ENCODE measurements at places on chromosomes 4 and X.

GRCh38 chr4:99091216-99091575 is 2.6 kb upstream of the ADH5 start:
- DNase-seq = no peak

DNA sequence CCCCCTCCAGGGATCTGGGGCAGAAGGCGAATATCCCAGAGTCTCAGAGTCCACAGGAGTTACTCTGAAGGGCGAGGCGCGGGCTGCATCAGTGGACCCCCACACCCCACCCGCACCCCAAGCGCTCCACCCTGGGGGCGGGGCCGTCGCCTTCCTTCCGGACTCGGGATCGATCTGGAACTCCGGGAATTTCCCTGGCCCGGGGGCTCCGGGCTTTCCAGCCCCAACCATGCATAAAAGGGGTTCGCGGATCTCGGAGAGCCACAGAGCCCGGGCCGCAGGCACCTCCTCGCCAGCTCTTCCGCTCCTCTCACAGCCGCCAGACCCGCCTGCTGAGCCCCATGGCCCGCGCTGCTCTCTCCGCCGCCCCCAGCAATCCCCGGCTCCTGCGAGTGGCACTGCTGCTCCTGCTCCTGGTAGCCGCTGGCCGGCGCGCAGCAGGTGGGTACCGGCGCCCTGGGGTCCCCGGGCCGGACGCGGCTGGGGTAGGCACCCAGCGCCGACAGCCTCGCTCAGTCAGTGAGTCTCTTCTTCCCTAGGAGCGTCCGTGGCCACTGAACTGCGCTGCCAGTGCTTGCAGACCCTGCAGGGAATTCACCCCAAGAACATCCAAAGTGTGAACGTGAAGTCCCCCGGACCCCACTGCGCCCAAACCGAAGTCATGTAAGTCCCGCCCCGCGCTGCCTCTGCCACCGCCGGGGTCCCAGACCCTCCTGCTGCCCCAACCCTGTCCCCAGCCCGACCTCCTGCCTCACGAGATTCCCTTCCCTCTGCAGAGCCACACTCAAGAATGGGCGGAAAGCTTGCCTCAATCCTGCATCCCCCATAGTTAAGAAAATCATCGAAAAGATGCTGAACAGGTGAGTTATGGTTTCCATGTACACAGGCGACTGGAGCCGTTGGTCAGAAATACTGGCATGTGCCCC is at the start of gene CXCL1:
TSS of gene CXCL1 (plus strand) at position 264 of the 926 bp plus-strand sequence. CDS start at position 342, 78 bp downstream.
- DNase-seq = peak; percentile 69

- DNase-seq = peak; percentile 84
Measured at GRCh38 chrX:151830911-151831310, 81.8 kb upstream of the MAGEA4 start.

- DNase-seq = no peak
Measured at GRCh38 chrX:150094375-150094774, 156.1 kb upstream of the EOLA2 start.

DNA sequence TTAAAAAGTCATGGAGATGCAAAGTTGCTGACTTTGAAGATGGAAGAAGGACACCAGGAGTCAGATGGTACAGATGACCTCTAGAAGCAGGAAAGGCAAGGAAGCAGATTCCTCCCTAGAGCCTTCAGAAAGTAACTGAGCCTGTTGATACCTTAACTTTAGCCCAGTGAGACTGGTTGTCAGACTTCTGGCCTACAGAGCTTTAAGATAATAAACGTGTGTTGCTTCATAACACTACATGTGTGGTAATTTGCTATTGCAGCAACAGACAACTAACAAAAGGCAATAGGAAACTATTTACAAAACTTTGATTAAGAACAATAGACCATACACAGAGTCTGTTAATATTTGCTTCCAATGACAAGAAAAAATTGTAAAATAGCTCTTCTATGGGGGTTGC is 102.0 kb upstream of the USP38 start:
- DNase-seq = no peak

DNA sequence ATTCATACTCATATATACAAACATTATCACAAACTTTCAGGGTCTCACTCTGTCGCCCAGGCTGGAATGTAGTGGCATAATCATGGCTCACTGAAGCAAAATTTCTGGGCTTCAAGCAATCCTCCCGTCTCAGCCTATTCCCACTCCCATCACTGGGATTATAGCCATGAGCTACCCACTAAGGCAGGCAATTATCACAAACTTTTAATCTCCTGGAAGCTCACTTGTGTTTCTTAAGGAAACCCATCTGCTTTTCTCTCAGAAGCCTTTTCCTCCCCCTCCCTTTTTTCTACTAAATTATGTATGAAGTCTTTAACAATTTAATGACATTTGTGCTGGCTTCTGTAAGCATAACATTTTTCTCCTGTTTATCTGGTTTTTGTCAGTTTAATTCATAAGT is 170.5 kb downstream of the AREG start:
- no peak for DNase-seq

- peak; percentile 56 for DNase-seq
Measured at GRCh38 chrX:13464599-13465275, 104.7 kb upstream of the EGFL6 start.

DNA sequence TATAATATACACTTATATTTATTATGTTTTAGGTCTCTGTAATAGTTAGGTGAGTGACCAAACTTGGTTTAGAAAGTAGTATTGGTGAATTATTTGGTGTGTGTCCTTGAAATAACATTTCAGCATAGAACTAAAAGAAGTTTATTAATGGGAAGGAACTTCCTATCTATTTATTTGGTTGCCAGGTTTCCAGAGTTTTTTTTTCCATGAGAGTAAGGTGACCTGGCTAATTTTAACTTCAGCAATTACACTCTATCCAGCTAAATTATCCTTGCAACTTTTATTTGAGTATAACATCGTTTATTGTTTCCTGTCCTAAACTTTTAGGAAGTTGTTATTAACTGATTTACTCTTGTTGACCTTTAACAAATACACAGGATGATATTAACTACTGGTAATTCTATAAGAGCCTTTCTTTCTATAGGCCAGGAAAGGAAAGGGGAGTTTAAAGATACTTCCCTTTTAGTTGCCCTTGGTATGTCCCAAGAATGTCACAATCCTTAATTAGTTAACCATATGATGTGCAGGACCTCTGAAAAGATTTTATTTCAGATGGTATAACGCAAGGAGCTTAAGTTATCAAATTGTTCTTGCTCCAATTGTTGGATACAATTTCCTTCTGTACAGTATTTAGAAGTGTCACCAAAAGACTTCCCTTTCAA is 18.9 kb downstream of the PRDM8 start:
- DNase-seq = no peak

DNA sequence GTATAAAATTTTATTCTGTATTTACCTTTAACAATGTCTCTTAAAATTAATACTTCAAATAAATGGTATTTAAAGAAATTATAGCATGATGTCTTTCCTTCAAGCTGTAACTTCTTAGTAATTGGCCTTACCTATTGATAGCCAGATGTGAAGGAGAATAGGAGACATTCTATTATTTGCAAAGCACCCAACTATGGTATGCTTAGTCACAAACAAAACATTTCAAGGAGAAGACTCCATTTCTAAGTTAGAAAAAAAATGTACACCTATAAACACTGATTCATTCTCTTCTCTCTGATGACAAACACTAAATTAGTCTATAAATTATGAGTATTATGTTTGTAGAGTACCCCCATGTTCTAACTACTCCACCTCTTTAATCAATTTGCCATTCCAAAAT is 66.4 kb downstream of the NKX6-1 start:
- no peak for DNase-seq

- no peak for DNase-seq
Measured at GRCh38 chrX:21698272-21698671, 40.1 kb upstream of the KLHL34 start.

DNA sequence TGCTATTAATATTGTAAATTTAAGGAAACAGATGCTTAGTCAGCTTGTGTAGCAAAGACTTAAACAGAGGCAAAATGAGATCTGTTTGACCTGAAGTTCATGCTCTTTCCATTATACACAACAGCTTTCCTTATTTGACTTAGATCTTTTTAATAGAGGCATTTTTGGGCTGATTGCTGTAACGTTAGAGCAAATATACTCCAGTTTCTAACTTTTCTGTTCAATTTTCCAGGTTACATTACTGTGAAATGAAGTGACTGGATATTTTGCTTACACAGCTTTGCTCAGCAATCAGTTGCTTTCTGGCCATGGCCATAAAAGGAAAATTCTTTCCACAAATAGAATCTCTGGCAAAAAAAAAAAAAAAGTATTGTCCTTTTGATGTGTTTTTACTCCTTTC is 146.2 kb downstream of the PCDH7 start:
- DNase-seq = no peak

DNA sequence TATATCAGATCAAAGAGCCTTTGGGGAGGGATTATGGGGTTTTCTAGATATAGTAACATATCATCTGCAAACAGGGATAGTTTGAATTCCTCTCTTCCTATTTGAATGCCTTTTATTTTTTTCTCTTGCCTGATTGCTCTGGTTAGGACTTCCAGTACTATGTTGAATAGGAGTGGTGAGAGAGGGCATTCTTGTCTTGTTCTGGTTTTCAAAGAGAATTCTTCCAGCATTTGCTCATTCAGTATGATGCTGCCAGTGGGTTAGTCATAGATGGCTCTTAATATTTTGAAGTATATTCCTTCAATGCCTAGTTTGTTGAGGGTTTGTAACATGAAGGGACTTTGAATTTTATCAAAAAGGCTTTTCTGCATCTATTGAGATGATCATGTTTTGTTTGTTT is 25.6 kb upstream of the ABCB7 start:
- DNase-seq = no peak

GRCh38 chr4:92334716-92335350 is 31.1 kb downstream of the GRID2 start:
- DNase-seq = no peak

DNA sequence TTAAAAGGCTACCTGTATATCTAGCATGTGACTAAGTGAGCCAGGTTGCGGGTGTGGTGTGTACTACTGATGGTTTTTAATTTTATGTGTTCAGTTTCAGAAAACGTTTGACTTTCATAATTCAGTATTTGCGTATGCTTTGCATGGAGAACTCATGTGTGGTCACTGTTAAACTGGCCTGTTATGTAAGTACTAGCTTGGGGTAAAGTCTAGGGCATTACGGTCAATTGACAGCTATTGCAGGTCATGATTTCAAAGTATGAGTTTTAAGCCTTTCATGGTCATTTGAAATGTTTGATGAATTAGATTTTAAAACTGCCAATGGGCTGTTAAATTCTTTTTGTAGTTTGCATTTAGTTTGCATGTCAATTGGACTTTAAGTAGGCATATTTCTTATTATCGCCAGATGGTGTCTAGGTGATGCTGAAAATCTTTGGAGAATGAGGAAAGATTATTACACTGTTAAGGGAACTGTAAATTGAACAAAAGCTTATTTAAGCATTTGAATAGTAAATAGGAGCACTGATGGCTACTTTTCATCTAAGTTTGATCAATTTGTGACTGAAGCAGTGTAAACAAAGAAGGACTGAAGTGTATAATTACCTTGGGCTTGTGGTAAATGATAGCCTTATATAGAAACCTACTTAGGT is 563.4 kb downstream of the DACH2 start:
- no peak for DNase-seq

- no peak for DNase-seq
Measured at GRCh38 chr4:155532373-155533085, 134.1 kb upstream of the GUCY1A1 start.

DNA sequence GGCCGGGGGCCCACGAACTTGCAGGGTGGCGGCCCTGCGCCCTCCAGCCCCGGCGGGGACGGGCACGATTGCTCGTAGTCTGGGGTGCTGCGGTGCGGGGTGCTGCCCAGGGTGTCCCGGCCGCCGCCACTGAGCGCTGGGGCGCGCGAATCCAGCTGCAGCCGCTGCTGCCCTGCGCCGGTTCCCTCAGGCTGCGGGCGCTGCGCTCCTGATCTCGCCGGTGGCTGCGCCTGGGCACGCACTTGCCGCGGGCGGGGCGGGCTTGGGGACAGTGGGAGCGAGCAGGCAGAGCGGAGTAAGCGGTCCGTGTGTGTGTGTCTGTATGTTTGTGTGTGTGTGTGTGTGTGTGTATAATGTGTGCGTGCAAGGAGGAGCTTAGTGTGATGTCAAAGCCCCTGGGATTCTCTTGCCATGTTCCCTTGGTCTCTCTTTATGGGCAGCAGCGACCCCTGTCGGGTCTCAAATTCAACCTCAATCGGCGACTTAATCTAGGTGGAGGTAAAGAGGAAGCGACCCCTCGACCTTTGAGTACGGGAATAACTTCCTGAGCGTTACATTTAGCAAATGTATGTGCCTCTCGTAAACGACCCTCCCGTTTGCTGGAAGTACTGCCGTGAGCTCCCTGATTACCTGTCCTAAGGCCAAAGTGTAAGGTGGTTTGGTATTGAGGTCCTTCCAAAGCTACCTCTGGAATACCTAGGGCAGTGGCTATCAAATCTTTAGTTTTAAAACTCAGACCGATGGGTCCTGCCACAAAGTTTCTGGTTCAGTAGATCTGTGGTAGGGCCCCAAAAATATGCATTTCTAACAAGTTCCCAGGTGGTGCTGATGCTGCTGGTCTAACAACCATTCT is at the start of gene RNF150:
TSS of gene RNF150 (minus strand) at position 324 of the 853 bp plus-strand sequence.
- DNase-seq = peak; percentile 89

DNA sequence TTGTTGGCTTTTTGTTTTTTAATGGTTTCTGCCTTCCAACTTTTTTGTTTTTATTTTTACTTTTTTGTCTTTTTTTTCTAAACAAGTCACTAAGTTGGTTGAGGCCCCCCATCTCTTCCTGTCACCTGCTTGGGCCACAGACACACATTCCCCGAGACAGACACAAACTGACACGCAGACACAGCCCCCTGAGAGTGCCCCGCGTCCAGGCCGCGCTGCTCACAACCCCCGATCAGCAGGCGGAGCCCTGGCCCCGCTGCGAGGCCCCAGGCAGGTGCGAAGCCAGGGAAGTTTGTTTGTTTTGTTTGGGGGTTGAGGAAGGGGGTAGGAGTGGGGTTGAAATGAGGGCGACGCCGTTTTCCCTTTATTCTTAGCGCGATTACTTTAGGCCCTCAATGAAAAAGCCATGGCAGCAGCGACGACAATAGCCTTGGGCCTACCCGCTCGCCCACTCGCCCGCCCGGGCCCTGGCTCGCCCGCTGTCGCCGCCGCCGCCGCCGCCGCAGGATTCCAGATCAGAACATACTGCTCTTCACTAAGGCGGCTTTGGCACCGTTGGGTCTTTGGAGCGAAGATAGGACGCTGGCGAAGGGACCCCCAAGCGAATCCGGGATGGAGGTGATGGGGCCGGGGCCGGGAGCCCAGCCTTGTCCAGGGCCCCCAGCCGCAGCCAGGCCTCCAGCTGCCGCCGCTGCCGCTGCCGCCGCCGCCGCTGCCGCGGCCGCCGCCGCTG is 3.1 kb downstream of the PHOX2B start:
- DNase-seq = peak; percentile 58

DNA sequence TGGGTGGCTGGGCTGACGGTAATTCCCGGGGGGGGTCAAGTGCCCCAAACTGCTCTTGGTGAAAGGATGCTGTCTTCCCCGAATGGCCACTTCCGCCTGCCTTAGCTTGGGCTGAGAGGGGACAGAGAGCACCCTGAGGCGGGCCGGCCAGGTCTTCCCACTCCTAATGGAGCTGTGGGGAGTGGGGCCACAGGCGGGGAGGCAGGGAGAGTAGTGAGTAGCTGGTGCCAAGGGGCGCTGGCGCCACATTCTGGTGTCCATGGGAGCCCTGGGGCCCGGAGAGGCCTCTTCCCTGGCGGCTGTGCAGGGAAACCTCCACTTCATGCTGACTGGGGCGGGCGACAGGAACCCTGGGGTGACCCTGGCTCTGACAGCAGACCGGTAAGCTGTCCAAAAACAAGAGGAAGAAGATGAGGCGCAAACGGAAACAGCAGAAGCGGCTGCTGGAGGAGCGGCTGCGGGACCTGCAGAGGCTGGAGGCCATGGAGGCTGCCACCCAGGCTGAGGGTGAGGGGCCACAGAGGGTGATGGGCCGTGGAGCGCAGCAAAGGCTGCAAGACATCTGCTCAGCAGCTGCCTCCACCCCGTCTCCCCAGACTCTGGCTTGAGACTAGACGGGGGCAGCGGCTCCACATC is 2.7 kb downstream of the SRPK3 start:
- DNase-seq = no peak

- no peak for DNase-seq
Measured at GRCh38 chrX:54560411-54560810, 30.4 kb downstream of the GNL3L start.

All from islet precursor cell (in vitro differentiated cells).